ENCODE measurements at places on chromosomes 7 and 10. TPM values are rescaled to one million over a fixed set of nuclear protein-coding genes. Genes with fewer than 3 reads are reported as not detected.

BEND7 gene
- 0.34 TPM for total RNA-seq

ACTL6B gene
- total RNA-seq, result not detected

NAT16 gene
- 0.15 TPM for total RNA-seq

VPS37D gene
- total RNA-seq, result 1.8 TPM

GRM8 gene
- total RNA-seq, result not detected

GRID2IP gene
- 0.15 TPM for total RNA-seq

TRIL gene
- 0.84 TPM for total RNA-seq

UCN3 gene
- not detected for total RNA-seq
